Hepatic stellate cell (primary cell): ENCODE measurements at places on chromosomes 13 and 19.

DNA sequence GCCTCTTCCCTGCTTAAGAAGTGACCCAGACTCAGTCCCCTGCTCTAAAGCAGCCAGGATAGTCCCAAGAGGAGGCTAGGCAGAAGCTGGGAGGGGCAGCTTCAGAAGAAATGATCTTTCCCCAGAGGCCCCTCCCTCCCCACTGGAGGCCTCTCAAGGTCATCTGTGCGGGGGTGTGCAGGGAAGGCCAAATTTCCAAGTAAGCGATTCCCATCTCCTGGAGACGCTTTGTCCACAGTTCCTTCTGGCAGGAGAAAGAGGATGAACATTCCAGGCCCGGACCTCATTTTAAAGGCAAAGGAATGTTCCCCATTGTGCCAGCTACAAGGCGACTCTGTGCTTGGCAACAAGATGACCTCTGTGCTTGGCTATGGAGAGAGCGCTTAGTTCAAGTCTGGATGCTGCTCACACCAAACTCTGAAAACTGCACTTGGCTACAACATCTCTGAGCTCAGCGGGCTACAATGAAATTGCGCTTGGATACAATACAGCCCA lies 23.5 kb downstream of the COL5A3 start:
- DNase-seq: peak; percentile 35

DNA sequence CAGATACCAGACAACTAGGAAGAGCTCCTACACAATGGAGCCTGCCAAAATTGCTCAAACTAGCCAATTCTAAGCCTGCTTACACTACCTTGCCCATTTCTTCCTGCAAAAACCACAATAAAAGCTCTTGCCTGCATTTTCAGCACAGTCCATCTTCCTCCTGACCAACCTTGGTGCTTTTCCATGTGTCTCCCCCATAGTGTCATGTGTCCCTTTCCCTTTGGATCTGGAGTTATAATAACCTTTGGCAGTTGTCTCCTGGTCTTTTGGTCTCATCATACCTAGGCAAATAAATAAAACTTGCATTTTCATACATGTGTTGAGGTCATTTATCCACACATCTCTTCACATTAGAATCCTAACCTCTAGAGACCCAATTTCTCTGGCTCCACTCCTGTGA lies 203.1 kb upstream of the TRPC4 start:
- no peak for DNase-seq

DNA sequence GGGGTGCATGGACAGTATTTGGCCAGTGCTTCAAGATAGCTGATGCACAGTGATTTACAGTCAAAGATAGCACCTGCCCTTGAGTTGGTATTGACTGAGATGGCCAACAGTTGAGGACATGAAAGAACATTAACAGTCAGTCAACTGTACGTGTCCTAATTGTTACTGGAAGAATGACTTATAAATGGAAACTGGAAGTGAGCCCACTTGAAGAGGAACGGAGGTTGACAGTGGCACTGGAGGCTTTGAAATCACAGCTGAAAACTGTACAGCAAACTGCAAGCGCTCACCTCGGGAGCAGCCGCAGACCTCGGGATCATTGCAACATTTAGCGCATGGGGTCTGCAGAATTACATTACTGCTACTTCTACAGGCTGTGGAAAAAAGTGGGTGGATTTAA lies 77.1 kb downstream of the GGACT start:
- DNase-seq: no peak

DNA sequence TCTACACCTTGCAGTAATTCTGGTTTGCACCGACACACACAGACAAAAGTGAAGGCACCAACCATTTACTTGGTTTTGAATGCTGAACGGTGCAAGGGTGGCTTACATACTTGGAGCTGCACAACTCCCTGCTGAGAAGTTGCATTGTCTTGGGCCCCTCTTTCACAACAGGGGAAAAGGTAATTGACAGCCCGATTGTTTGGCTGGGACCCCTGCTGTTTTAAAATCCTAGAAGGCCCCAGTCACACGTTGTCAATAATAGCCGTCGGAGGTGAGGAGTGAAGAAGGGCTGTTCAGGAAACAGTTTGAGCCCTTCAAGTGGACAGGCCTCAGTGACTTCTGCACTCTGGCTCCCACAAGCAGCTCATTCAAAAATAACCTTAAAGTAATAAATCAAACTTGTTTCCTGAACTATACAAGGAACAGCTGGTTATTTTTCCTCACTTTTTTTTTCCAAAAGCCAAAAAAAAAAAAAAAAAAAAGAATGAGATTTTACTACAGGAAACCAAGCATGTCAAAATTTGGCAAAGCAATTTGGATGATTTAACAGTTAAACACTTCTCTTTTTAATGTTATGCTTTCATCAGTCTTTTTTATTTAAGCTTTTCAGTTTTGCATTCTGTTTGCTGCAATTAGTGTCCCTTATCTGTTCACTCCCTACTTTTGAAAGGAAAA lies 19.0 kb upstream of the SPRY2 start:
- no peak for DNase-seq

DNA sequence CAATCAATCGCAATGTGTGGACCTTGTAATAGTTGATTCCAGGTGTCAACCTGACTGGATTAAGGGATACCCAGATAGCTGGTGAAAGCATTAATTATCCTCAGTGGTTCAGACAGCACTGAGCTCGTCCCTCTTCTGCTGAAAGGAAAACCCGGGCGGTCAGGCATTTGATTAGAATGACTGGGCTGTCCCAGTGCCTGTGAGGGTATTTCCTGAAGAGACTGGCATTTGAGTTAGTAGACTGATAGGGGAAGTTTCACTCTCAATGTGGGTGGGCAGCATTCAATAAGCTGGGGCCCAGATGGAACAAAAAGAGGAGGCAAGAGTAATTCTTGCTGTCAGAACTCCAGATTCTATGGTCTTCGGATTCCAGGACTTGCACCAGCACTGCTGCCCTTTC lies 31.9 kb downstream of the KPNA3 start:
- DNase-seq: no peak

DNA sequence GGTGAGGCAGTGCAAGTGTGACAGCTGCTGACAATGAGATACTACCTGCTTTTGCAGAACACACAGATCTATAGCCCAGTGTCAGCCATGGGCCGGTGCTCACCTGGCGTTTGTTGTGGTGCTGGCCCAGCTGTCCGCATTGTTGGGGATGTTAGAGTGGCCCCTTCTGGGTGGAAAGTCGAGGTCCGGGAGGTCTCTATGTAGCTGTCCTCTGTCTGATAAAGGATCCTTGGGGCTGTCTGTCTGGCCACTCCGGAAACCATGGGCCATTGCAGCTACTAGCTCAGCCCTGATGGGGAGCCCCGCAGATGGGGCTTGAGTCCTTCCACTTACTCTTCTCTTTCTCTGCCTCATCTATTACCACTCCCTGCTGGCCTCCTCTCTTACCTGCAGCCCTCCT lies 181.5 kb upstream of the TSHZ3 start:
- DNase-seq: no peak

GRCh38 chr13:40271931-40272775 lies 394.3 kb downstream of the FOXO1 start:
- peak; percentile 3 for DNase-seq

DNA sequence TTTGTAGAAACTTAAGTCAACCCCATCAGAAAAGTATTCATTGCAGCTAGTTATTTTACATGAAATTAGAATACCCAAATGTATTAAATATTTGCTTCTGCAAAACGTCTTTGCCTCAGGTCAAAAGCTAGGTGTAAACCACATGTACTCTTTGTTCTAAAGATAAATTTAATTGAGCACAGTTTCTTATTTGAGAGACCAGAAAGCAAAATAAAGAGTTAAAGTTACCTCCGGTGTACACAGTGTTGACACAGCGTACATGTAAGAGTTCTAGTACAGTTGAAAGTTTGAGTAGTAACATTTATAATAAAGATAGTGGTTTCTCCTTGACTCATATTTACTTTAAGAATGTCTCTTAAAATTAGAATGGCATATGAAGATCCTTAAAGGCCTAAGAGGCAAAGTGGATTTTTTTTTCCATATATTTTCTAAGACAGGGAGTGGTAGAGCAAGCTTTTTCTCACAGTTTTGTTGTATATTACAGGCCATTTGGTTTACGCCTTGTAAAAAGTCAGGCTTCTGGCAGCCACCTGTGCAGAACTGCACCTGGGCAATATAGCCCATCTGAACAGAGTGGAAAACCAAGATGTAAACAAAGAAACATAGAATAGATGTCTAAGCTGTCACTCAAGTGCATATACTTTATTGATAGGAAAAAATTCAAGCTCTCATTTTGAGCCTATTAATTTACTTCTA lies 2.9 kb downstream of the LRCH1 start:
- DNase-seq: no peak

- no peak for DNase-seq
These were observed 221.9 kb upstream of the PCDH17 start for GRCh38 chr13:57409656-57410055.

DNA sequence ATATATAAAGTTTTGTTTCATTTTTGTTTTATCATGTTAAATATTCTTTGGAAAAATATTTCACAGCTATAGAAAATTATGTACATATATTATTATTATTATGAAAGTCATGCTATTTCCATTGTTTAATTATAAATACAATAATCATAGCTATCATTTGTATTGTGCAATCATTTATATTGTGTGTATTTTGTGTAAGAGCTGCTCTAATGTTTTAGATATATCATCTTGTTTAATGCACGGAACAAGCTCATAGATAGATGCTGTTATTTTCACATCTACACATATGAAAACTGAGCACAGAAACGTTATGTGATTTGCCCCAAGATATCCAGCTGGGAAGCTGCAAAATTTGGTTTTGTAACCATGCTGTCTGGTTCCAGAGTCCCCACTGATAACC lies 111.6 kb downstream of the GPC5 start:
- DNase-seq: no peak

GRCh38 chr19:3343619-3344502 lies 22.5 kb upstream of the NFIC start:
- DNase-seq: peak; percentile 91

GRCh38 chr19:19568802-19569756 lies 31.0 kb downstream of the CILP2 start:
- DNase-seq: peak; percentile 57

- no peak for DNase-seq
These were observed 11.5 kb downstream of the S1PR2 start for GRCh38 chr19:10219678-10220077.

- no peak for DNase-seq
These were observed 56.6 kb downstream of the PDS5B start for GRCh38 chr13:32642858-32643257.

DNA sequence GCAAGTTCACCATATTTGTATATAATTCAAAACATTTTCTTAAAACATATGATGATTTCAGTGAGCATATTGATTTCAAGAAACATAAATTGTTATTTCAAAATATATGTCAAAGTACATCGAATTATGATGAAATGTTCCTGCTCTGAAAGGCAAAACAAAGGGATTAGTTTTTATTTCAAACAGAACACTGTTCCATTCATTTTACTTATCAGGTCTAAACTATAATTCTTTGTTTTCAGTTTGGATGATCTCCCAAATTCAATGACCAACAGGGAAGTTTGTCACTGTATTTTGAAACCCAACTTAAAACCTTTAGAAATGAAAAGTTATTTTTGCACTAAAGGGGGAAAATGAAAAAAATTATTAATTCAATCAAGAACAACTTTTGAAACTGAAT lies 610.2 kb downstream of the SLITRK1 start:
- DNase-seq: no peak

GRCh38 chr19:19119325-19120237 lies 18.7 kb downstream of the TMEM161A start:
- DNase-seq: no peak

DNA sequence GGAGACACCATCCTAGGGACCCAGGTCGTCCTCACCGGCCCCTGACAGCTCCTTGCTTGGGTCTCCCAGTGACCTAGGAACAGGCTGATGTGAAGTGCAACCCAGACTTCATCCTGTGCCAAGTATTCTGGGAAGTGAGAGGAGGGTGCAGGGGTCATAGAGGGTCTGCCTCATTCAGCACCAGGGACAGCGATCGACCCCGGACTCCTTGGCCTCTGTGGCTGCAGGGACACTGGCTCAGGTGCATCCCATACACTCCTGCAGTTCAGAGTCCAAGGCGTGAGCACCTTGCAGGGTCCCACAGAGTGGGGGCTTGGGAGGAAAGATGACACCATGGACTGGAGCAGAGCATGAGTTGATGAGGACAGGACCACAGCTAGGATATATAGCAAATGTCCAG lies 10.0 kb upstream of the OR10H2 start:
- no peak for DNase-seq

DNA sequence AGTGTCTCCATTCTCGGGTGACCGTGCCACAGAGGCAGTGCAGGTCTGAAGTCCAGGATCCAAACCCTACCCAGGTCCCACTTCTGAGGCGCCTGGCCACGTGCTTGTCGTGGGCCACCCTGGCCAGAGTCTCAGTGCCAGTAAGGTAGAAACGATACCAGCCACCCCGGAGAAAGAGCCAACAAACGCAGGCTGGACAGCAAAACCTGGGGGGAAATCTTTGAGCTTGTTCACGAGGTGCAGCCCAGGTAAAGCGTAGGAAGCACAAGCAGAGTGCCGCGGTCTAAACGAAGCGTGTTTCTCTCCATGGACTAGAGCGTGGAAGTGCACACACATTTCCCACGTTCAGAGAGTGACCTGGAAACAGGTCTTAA lies 95.6 kb downstream of the ATP11A start:
- DNase-seq: no peak

DNA sequence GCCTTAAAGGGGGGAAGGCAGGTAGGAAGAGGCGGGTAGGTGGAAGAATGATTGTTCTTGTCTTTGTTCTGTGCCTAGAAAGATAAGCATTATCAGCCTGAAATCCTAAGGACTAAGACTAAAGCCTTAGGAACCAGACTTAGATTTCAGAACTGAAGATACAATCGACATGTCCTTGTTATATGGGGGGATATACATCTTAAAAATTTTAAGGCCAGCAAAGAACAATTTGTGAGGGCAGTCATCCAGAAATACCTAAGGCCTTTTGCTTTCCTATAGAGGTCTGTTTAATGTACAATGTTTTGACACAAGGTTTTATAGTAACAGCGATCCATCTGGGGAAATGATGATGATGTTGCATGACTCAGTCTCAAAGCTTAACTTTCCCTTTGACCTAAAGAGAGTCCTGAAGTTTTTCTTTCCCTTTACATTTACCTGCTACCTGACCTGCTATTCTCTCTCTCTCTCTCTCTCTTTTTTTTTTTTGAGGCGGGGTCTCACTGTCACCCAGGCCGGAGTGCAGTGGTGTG lies 20.2 kb upstream of the CEACAM6 start:
- DNase-seq: no peak

GRCh38 chr13:105984236-105984635 lies 551.2 kb downstream of the EFNB2 start:
- DNase-seq: no peak

DNA sequence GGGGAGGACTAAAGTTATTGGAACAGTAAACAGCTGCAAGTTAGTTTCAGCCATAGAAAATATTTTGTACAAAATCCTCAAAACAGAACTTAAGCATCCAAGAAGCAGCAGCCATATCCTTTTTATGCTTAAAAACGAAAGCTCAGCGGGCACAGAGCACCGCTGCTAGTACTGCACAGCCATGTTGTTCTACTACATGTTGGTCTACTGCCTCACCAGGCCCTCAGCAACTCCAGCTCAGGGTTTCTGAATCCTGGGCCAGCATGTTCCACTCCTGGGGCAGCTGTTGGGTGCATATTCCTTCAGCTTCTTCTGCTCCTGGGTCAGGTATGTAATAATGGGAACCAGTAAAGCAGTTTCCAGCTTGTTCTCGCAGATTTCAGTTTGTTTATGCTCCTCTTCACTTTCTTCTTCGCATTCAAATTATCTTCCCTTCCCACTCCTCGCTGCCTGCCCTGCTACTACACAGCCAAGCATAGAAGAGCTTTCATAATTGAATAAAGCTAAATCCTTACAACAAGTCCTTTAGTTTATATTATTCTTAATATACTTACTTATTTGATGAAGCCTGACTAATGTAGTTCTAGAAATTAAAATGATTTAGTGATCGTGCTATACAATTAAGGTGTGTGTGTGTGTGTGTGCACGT lies 820.5 kb upstream of the ATXN8OS start:
- DNase-seq: no peak

GRCh38 chr13:76874479-76874878 lies 11.7 kb downstream of the KCTD12 start:
- DNase-seq: no peak
